ENCODE measurements at places on chromosomes 4 and X. TPM values are rescaled to one million over a fixed set of nuclear protein-coding genes. Genes with fewer than 3 reads are reported as not detected.

The GAGE1 gene
- not detected for total RNA-seq

GRCh38 chr4:113350576-113350975 is 301.1 kb downstream of the ANK2 start:
- H3K27me3 ChIP-seq = no peaks in the 10 kb centered on the region
- no peak overlapping the region for H3K27ac ChIP-seq
- no peak for DNase-seq

DNA sequence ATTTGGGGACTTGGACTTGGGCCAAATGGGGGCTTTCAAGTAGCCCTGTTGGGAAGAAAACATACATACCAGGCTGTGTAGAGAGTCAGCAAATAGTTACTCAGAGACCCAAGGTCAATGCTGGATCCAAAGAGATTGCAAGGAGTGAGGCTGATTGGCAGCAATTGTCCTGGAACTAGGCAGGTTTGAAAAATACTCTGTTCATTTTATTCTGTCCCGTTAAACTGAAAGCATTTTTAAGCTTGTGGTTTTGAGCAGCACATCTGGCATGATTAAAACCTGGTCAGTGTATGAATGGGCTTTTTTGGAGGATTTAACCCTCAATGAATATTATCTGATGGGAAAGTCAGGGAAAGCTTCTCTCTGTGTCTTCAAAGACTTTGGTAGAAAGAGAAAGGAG is 294.3 kb upstream of the BOD1L1 start:
- no peaks in the 10 kb centered on the region for H3K27me3 ChIP-seq
- H3K27ac ChIP-seq = no peak overlapping the region
- peaks cover 5% of the 10 kb centered on the region for H3K4me1 ChIP-seq
- no peak for DNase-seq
- no peaks in the 10 kb centered on the region for H3K36me3 ChIP-seq

GRCh38 chr4:53132132-53132891 is 233.5 kb downstream of the SCFD2 start:
- no peaks in the 10 kb centered on the region for H3K27me3 ChIP-seq
- H3K27ac ChIP-seq = no peak overlapping the region
- no peak overlapping the region for H3K4me3 ChIP-seq
- H3K36me3 ChIP-seq = no peaks in the 10 kb centered on the region
- no peak for DNase-seq

Measured in lower lobe of right lung (tissue), 2 donors.